ENCODE measurements at places on chromosomes 5 and 9. TPM values are rescaled to one million over a fixed set of nuclear protein-coding genes. Genes with fewer than 3 reads are reported as not detected.

DNA sequence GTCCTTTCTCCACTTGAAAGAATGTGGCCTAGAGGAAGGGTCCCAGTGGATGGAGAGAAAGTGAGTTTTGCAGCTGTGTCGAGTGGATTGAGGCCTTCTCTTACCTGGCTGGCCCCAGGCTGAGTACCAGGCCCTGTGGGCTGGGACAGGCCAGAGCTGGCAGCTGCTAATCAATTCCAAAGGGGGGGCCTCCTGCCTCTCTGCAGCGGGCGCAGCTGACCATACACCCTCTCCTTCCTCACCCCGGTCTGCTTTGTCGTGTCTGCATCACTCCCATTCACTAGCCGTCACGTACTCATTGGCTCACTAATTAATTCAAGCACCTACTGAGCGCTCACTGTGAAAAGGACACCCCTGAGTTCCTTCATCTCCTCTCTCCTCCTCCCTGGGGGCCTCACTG, 58.4 kb upstream of the PITX1 start:
- no peaks in the 10 kb centered on the region for H3K27me3 ChIP-seq
- no peak overlapping the region for H3K4me3 ChIP-seq
- no peak overlapping the region for H3K27ac ChIP-seq

- no peaks in the 10 kb centered on the region for H3K36me3 ChIP-seq
- H3K4me3 ChIP-seq = no peak overlapping the region
- no peak overlapping the region for H3K27ac ChIP-seq
- H3K4me1 ChIP-seq = no peaks in the 10 kb centered on the region
- H3K27me3 ChIP-seq = no peaks in the 10 kb centered on the region
Measured at GRCh38 chr9:73030370-73031030, 77.6 kb upstream of the ALDH1A1 start.

DNA sequence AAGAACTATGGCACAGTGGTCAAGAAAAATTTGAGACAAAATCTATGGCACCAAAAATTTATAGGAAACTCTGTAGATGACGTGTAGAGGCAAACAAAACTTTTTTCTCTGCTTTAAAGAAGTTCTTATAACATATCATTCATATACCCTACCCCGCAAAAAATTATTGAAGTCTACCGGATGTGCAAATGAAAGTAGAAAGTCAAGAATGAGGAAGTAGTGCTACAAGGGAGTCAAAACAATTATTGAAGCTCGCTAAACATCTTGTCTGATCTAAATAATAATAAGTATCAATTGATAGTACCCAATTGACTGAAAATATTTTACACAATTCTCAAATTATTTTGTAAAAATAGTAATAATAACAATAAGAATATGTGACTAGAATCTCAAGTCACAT, 398.5 kb downstream of the TAF11L14 start:
- no peak overlapping the region for H3K4me3 ChIP-seq
- H3K4me1 ChIP-seq = no peaks in the 10 kb centered on the region
- H3K27ac ChIP-seq = no peak overlapping the region
- no peaks in the 10 kb centered on the region for H3K27me3 ChIP-seq
- no peak for DNase-seq
- no peaks in the 10 kb centered on the region for H3K36me3 ChIP-seq

DNA sequence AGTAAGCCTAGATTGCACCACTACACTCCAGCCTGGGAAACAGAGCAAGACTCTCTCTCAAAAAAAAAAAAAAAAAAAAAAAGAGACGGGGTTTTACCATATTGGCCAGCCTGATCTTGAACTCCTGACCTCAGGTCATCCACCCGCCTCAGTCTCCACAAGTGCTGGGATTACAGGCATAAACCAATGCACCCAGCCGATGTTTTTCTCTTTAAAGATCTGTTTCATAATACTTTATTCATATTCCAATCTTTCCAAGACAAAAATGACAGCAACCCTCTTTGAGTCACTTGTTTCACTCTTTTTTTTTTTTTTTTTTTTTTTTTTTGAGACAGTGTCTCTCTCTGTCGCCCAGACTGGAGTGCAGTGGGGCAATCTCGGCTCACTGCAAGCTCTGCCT, 13.6 kb upstream of the LMNB1 start:
- H3K4me1 ChIP-seq = no peaks in the 10 kb centered on the region
- no peaks in the 10 kb centered on the region for H3K36me3 ChIP-seq
- H3K4me3 ChIP-seq = no peak overlapping the region

DNA sequence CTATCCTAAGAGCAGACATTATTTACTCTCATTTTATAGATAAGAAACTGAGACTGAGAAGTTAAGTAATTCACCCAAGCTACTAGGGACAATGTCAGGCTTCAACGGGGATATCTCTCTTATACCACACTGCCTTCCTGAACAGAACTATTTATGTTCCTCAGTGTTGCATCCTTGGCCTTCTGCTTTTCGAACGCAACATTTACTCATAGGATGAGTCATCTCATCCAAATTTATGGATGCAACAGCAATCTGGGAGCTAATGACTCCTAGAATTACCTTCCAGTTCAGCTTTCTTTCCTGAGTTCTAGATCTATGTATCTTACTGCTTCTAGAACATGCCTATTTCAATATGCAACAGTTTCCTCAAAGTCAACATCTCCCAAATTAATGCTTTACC, 103.6 kb upstream of the PAM start:
- no peak for DNase-seq
- no peaks in the 10 kb centered on the region for H3K4me1 ChIP-seq
- H3K27me3 ChIP-seq = no peaks in the 10 kb centered on the region
- no peak overlapping the region for H3K4me3 ChIP-seq

GRCh38 chr9:125761676-125762450, 14.7 kb downstream of the PBX3 start:
- DNase-seq = no peak
- no peak overlapping the region for H3K4me3 ChIP-seq
- H3K4me1 ChIP-seq = no peaks in the 10 kb centered on the region
- H3K27ac ChIP-seq = no peak overlapping the region
- no peaks in the 10 kb centered on the region for H3K27me3 ChIP-seq

- no peaks in the 10 kb centered on the region for H3K27me3 ChIP-seq
- DNase-seq = no peak
- H3K36me3 ChIP-seq = no peaks in the 10 kb centered on the region
- H3K4me1 ChIP-seq = no peaks in the 10 kb centered on the region
Measured at GRCh38 chr9:16640649-16641048, 229.8 kb downstream of the BNC2 start.

- no peak overlapping the region for H3K4me3 ChIP-seq
- no peak for DNase-seq
- no peaks in the 10 kb centered on the region for H3K27me3 ChIP-seq
- H3K27ac ChIP-seq = no peak overlapping the region
Measured at GRCh38 chr5:104355350-104355749, 792.8 kb upstream of the NUDT12 start.

- H3K36me3 ChIP-seq = no peaks in the 10 kb centered on the region
- DNase-seq = no peak
- H3K4me1 ChIP-seq = no peaks in the 10 kb centered on the region
- H3K27ac ChIP-seq = no peak overlapping the region
- no peak overlapping the region for H3K4me3 ChIP-seq
- H3K27me3 ChIP-seq = no peaks in the 10 kb centered on the region
Measured at GRCh38 chr5:111556501-111556900, 44.2 kb upstream of the STARD4 start.

- no peaks in the 10 kb centered on the region for H3K27me3 ChIP-seq
- no peak for DNase-seq
- peaks cover 19% of the 10 kb centered on the region for H3K4me1 ChIP-seq
Measured at GRCh38 chr5:157914151-157914788, 55.3 kb upstream of the CLINT1 start.

DNA sequence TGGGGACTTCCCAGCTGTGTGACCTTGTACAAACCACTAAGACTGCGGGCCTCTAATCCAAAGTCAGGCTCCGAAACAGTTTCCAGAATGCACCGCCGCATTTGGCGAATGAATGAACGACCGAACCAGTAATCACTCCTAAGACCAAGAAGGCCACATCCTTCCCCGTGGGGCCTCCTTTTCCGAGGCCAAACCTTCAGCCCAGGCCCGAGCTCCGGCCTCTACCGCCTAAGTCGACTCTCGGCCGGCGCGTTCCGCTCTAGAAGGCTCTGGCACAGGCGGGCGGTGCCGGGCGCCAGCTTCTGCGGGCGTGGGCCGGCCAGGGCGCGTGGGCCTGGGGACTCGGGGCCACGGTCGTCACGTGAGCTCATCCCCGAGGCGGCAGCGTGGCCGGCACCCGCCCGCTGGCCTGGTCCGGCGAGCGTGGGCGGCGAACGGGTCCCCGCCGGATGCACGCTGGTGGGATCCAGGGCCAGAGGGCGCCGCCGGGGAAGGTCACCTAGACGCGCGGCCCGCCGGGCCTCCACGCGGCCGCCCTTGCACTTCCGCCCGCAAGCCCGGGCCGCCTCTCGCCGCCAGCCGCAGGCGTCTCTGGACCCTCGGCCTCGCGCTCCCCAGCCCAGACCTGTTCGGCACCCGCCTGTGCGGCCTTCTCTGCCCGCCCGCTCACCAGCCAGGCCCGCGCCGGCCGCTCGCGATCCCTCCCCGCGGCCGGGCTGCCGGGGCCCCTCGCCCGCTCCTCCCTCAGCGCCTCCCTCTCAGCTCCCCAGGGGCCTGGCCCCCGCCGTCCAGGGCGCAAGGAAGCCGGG, 754 bp downstream of the VDAC1 start:
- H3K4me1 ChIP-seq = peaks cover 25% of the 10 kb centered on the region
- DNase-seq = peak; percentile 67
- no peaks in the 10 kb centered on the region for H3K36me3 ChIP-seq

- H3K4me1 ChIP-seq = no peaks in the 10 kb centered on the region
- H3K27ac ChIP-seq = peak overlapping the region; percentile 20
- H3K27me3 ChIP-seq = no peaks in the 10 kb centered on the region
- DNase-seq = no peak
- no peaks in the 10 kb centered on the region for H3K36me3 ChIP-seq
- H3K4me3 ChIP-seq = no peak overlapping the region
Measured at GRCh38 chr9:95067897-95068296, 249.6 kb downstream of the FANCC start.

GRCh38 chr5:79727451-79728355, 38.1 kb downstream of the CMYA5 start:
- no peak for DNase-seq
- H3K27me3 ChIP-seq = no peaks in the 10 kb centered on the region
- no peak overlapping the region for H3K27ac ChIP-seq
- H3K4me3 ChIP-seq = no peak overlapping the region
- no peaks in the 10 kb centered on the region for H3K4me1 ChIP-seq

- H3K27ac ChIP-seq = no peak overlapping the region
- H3K4me3 ChIP-seq = no peak overlapping the region
- H3K4me1 ChIP-seq = no peaks in the 10 kb centered on the region
- H3K36me3 ChIP-seq = no peaks in the 10 kb centered on the region
- no peak for DNase-seq
Measured at GRCh38 chr9:137370865-137371520, 52.0 kb downstream of the EXD3 start.

The ORM2 gene
- total RNA-seq = not detected

The LCN9 gene
- total RNA-seq = not detected

The SUSD3 gene
- total RNA-seq = 1.6 TPM
